ENCODE measurements at places on chromosomes 4 and X. TPM values are rescaled to one million over a fixed set of nuclear protein-coding genes. Genes with fewer than 3 reads are reported as not detected.
A peak's percentile ranks its signal among the peaks of the same experiment; 100 is the strongest.

TEX11 gene
- total RNA-seq = not detected

PDZD4 gene
- total RNA-seq = 8.8 TPM

DNA sequence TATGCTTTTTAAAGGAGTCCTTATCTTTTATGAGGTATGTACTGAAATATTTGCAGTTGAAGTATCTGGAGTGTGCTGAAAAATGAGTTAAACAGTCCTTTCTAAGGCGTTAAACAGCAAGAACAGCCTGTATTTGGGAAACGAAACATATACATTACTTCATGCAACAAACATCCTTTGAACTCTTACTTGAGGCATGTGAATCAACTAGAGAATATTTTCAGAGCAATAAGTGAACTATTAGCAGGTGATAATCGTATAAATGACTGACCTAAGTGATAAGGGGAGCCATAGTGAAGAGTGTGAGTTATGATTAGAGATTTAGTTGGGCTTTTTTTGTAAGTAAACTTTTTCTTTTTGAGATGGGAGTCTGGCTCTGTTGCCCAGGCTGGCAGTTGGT is 45.9 kb upstream of the RHOH start:
- H3K4me3 ChIP-seq = no peak overlapping the region
- H3K27me3 ChIP-seq = no peaks in the 10 kb centered on the region
- peaks cover 40% of the 10 kb centered on the region for H3K36me3 ChIP-seq
- H3K4me1 ChIP-seq = peaks cover 3% of the 10 kb centered on the region
- peak overlapping the region; percentile 45 for H3K27ac ChIP-seq

- H3K27ac ChIP-seq = no peak overlapping the region
- H3K4me3 ChIP-seq = no peak overlapping the region
- no peaks in the 10 kb centered on the region for H3K27me3 ChIP-seq
- no peak for DNase-seq
- no peaks in the 10 kb centered on the region for H3K4me1 ChIP-seq
These were observed 496.6 kb downstream of the IL1RAPL1 start for GRCh38 chrX:29083823-29084222.

DNA sequence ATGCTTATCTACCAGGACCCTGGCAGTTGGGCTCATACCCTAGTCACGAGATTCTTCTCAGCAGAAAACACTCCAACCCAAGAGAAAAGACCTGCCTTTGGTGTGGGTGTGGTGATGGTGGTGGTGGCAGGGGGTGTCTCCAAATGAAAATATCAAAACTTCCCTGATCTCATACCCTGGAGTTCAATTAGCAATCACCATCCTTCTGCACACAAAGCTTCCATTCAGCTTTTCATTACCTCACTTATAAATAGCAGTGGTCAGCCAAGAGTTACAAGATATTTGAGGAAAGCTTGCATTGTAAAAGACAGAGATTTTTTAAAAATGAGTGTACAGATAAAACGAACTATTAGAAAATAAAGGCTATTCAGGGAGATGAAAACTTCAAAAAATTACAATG is 580.8 kb upstream of the MAGEB2 start:
- H3K4me3 ChIP-seq = no peak overlapping the region
- H3K27me3 ChIP-seq = no peaks in the 10 kb centered on the region

ARX gene
- not detected for total RNA-seq
